Muscle of arm (tissue), 14 donors: ENCODE measurements at places on chromosomes 13 and 19.

DNA sequence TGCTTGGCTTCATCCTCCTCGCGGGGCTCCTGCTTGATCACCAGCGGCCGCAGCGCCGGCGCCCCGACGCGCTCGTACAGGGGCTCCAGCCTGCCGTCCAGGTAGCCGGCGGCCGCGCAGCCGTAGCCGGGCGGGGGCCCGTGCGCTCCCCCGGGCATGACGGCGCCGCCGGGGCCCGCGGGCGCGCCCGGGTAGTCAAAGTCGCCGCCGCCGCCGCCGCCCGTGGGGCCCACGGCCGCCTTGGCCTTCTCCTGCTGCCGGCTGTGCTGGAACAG, 497 bp downstream of the CEBPA start:
- DNase-seq, result no peak

GRCh38 chr19:52823676-52824075, 2.2 kb upstream of the ZNF28 start:
- DNase-seq, result no peak

DNA sequence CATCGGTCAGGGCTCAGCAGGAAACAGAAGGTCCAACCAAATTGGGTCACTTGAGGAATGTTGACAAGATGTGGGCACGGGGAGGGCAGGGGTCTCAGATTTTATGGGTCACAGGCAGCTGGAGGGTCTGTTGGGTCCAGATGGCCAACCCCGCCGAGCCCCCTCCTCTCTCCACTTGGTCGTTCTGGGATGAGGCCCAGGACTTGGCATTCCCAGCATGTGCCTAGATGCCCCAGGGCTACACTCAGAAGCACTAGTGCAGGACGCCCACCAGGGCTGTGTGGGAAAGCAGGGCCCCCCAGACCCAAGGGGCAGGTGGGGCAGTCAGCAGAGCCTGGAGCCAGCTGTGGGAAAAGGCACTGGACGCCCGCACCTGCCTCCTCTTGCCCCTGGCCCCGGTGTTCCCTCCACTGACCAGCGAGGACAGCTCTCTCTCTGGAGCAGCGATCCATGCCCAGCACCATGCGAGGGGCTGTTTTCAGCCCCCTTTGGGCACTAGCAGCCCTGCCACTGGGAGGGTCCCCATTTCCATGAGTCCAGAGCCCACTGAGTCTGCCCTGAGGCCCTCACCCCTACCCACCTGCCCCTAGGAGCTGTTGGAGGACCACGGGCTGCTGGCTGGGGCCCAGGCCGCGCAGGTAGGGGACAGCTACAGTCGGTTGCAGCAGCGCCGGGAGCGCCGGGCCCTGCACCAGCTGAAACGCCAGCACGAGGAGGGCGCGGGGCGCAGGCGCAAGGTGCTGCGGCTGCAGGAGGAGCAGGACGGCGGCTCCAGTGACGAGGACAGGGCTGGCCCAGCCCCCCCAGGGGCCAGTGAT, 26.0 kb downstream of the DHX34 start:
- DNase-seq, result no peak

DNA sequence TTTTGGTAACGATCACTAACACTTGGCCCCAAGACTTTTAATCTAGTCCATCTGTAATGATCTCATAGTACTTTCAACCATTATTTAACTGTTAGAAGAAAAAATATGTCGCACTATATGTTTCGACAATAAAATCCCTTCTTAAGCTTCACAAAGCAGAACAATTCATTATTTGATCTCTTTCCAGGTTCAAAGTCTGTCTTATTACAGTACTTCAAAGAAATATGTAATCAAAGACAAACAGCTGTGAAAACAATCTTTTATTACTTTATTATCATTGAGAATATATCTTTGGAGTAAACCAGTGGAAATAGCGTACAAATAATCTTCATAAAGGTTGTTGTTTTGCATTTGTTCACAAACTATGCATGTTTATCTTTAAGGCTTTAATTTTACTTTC, 93.5 kb downstream of the DACH1 start:
- no peak for DNase-seq

- DNase-seq, result no peak
Observed at GRCh38 chr13:43368003-43368402, 344.6 kb downstream of the DNAJC15 start.

DNA sequence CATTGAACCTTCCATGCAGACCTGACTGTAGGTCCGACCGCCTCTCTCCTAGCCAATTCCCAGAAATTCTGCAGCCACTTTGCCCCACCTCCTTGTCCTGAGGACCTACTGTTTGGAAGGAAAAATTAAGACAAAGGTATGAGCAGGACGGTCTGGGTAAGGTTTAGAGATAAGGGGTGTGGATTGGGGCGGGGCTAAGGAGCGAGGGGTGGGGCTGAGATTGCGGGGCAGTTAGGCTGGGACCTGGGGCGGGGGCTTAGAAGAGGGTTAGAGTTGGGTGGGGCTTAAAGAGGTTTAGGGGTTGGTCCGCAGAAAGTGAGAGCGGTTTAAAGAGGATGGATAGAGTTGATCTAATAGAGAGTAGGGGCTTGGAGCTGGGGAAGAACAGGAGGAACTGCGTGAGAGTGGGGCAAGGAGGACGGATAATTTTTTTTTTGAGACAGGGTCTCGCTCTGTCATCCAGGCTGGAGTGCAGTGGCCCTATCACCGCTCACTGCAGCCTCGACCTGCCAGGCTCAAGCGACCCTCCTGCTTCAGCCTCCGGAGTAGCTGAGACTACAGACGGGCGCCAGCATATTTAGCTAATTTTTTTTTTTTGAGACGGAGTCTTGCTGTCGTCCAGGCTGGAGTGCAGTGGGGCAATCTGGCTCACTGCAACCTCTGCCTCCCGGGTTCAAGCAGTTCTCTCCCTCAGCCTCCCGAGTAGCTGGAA, 1.7 kb upstream of the ZNF865 start:
- no peak for DNase-seq

DNA sequence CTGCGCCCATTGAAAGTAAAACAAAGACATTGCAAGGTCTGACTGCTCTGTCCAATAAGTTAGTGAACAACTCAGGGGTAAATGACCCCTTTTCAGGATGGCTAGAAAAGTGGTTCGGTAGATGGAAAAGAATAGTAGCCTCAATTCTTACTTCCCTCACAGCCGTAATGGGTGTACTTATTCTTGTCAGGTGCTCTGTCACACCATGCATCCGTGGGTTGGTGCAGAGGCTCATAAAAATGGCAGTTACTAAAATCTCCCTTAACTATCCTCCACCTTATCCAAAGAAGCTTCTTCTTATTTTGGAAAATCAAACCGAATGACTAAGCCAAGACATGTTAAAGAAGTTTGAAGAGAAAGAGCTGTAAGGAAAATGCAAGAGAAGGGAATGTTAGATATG, 31.4 kb upstream of the ZNF83 start:
- no peak for DNase-seq

GRCh38 chr19:18290302-18291018, 9.0 kb upstream of the JUND start:
- DNase-seq, result no peak

- DNase-seq, result peak; percentile 87
Observed at GRCh38 chr19:38769635-38770211, 3.6 kb downstream of the LGALS7 start.

DNA sequence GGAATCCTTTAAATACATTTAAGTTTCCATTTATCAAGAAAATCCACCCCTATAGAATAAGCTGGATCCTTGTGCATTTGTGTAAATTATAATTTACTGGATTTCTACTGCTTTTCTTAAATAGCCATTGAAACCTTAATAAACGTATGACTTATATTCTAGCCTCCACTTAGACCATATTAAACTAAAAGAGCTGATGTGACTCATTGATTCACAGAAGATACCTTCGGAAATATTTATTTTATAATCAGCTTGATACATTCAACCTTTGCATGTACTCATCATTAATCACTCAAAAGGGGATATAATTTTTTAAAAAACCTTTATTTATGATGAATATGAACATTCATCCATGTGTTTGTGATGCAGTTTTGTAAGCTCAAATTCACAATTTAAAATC, 136.3 kb downstream of the SPRY2 start:
- no peak for DNase-seq

GRCh38 chr19:57648331-57649003, 15.5 kb downstream of the ZNF211 start:
- DNase-seq, result no peak

- DNase-seq, result no peak
Observed at GRCh38 chr13:112624602-112625430, 36.9 kb upstream of the TUBGCP3 start.

DNA sequence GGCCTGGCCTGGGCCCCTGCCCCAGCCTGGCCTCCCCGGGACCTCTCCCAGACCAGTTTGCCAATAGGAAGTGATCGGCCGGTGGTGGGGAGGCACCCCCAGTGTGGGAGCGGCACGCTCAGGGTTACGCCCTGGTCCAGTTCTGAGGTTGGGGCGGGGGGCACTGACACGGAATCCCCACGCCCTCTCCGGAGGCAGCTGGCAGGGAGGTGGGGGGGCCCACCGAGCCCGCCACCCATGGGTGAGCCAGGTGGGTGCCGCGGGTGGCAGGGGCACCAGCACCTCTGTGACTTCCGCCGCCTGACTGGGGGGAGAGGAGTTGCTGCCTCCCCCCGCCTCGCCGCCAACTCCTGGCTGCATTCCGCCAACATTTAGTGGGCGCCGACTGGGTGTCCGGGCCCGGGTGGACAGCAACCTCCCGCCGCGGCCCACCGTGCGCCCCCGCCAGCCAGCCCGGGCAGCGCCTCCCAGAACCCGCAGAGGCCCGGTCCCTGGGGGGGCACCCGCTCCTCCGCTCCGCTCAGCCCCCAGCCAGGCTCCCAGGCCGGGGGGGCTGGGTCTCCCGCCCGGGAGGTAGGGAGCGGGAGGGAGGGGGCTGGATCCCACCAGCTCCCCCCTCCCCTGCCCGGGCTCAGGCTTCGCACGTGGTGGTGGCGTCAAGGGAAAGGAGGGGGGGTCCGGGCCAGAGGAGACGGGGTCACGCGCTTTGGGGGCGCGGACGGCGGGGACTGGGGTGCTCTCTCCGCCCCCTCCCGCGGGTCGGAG, 2.0 kb downstream of the ZBTB7A start:
- no peak for DNase-seq

GRCh38 chr13:74623761-74624160, 489.6 kb upstream of the KLF12 start:
- DNase-seq, result no peak

- no peak for DNase-seq
Observed at GRCh38 chr13:110528371-110528770, 33.2 kb downstream of the RAB20 start.

DNA sequence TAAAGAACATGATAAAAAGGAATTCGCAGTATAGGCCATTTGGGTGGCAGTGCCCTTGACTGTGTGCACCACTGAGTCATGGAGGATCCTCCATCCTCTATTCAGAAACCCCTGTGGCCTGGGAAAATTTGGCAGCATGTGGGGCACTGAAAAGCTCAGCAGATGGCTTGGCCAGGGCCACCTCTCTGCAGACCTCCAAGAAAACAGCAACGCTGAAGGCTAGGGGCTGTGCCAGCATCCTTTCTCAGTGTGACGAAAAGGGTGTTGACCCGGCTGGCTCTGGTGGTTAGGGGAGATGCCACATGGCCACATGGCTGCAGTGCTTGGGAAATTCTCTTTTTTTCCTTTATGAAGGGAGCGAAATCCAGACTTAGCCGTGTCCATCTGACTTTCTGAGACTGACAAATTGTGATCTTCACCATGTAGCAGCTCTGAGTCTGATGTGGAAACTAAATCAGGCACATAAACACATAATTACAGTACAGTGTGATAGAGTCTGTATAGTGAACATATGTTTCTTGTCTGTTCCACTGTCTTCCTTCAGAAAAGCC, 178.0 kb downstream of the KCTD12 start:
- no peak for DNase-seq

GRCh38 chr13:21882766-21883165, 211.9 kb downstream of the FGF9 start:
- no peak for DNase-seq

DNA sequence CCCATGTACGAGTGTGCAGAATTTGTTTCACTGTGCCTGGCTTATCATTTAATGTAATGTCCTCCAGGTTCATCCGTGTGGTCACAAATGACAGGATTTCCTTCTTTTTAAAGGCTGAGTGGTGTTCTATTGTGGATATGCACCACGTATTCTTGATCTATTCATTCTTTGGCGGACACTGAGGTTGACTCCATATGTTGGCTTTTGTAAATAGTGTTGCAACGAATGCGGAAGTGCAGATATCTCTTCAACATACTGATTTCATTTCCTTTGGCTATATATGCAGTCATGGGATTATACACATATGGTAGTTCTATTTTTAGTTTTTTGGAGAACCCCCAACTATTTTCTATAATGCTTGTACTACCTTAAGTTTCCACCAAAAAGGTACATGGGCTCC, 13.0 kb downstream of the OR7A5 start:
- DNase-seq, result peak; percentile 41

- DNase-seq, result no peak
Observed at GRCh38 chr19:47633517-47633916, 24.6 kb downstream of the BICRA start.

GRCh38 chr19:16627928-16628182, 149 bp downstream of the MED26 start:
- no peak for DNase-seq

- no peak for DNase-seq
Observed at GRCh38 chr13:46062185-46062584, 9.6 kb upstream of the ZC3H13 start.

GRCh38 chr13:94140511-94140910, 339.0 kb downstream of the DCT start:
- DNase-seq, result no peak

GRCh38 chr13:48316826-48317510, 13.4 kb downstream of the RB1 start:
- no peak for DNase-seq

GRCh38 chr13:100305398-100305797, 216.5 kb downstream of the PCCA start:
- DNase-seq, result no peak

GRCh38 chr19:7540761-7541474, 5.4 kb downstream of the PNPLA6 start:
- DNase-seq, result no peak

GRCh38 chr19:9903336-9903735, 33.0 kb downstream of the OLFM2 start:
- no peak for DNase-seq

DNA sequence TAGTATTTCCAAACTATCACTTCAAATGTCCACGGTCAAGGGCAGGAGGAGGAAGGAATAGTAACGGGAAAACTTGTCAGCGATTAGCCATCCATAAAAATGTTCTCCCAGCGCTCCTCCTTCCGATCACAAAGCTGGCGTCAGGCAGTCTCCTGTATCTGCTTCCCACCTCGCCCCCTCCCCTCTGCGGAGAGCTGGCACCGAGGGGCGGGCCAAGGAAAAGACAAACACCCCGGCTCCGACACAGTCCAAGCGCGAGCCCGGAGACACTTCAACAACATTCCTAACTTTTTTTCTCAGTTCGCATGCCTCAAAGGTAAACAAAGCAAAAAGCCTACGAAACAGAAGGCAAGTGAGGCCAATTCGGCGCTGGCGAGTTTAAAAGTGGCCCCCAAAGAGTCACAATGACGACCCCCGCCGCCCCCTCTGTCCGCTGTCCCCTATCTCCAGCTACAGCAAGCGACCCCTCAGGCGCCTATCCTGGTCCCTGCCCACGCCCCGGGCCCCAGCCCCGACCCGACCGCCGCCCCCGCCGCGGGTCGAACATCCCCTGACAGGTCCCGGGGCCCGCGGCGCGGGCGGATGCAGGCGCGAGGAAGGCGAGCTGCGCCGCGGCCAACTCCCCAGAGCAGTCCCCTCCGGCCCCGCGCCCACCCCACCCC, 736 bp downstream of the SMAD9 start:
- peak; percentile 50 for DNase-seq

GRCh38 chr19:53579518-53579917, 41.6 kb downstream of the ZNF331 start:
- no peak for DNase-seq

GRCh38 chr13:87358319-87358718, 312.9 kb upstream of the SLITRK5 start:
- no peak for DNase-seq
